ENCODE measurements at places on chromosomes 4 and X.

DNA sequence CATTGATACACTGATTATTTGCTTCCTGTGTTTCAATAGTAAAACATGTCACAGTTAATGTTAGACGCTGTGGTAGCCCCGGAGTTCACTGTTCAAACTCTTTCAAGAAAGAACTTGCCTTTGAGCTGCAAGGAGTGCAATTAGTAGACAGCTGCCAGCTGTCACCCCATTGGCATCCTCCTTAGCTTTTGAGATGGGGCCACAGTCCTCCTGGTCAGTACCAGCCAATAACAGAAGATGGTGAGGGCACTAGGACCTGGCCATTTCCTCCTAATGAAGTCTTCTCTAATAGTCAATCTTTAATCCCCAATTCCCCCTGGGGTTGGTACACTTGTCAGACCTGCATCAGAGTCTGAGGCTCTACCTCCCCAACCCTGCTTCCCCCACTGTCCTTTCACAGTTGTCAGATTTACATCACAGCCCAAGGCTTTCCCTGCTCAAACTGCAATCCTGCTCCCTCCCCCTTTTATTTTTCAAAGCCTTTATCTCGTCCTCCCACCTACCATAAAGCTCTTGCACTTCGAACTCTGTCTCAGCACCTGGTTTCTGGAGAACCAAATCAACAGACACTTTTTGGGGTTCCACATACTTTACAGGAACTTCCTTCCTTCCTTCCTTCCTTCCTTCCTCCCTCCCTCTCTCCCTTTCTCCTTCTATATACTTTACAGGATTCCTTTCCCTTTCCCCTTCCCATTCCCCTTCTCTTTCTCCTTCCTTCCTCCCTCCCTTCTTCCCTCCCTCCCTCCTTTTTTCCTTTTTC is 182.0 kb downstream of the RASL11B start:
- DNase-seq, result no peak

GRCh38 chr4:156830351-156830750 is 141.2 kb downstream of the PDGFC start:
- no peak for DNase-seq

DNA sequence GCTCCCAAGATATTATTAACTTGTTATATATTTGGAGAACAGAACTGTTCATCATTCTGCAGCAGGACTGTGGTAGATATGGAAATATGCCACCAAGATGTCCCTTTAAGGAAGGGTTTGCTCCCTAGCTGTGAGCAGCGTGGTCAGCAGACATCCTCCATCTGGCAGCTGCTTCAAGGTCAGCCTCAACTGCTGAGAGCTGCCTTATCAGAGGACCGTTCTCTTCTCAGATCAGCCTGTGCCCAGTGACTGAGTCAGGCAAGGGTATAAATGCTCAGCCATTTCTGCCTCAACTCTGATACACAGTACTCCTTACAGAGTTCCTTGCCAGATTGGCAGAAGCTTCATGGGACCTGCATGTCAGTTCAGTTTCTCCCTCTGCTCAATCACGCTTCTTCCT is 63.4 kb upstream of the MAGEB2 start:
- DNase-seq, result no peak

DNA sequence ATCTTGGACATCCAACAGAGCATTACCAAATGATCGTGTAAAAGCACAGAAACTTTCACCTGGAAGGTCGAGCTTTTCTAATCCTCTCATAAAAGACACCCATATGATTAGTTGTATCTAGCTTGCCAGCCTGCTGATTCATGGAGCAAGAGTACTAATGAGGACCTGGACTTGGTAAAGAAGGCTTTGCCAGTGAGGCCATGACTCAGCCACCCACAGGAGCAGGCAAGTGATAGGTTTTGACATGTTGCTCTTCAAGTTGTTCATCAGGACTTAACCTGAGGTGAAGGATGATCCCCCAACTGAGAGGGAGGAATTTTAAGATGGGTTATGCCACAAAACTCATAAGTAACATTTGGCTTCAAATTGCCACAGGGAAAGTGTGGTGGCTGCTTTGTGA is 24.7 kb upstream of the EPGN start:
- no peak for DNase-seq

GRCh38 chr4:41058426-41058825 is 155.9 kb downstream of the APBB2 start:
- no peak for DNase-seq

GRCh38 chrX:53312946-53313727 is 31.8 kb upstream of the IQSEC2 start:
- DNase-seq, result peak; percentile 42

- no peak for DNase-seq
These were observed 116.3 kb upstream of the SFRP2 start for GRCh38 chr4:153905231-153905630.

DNA sequence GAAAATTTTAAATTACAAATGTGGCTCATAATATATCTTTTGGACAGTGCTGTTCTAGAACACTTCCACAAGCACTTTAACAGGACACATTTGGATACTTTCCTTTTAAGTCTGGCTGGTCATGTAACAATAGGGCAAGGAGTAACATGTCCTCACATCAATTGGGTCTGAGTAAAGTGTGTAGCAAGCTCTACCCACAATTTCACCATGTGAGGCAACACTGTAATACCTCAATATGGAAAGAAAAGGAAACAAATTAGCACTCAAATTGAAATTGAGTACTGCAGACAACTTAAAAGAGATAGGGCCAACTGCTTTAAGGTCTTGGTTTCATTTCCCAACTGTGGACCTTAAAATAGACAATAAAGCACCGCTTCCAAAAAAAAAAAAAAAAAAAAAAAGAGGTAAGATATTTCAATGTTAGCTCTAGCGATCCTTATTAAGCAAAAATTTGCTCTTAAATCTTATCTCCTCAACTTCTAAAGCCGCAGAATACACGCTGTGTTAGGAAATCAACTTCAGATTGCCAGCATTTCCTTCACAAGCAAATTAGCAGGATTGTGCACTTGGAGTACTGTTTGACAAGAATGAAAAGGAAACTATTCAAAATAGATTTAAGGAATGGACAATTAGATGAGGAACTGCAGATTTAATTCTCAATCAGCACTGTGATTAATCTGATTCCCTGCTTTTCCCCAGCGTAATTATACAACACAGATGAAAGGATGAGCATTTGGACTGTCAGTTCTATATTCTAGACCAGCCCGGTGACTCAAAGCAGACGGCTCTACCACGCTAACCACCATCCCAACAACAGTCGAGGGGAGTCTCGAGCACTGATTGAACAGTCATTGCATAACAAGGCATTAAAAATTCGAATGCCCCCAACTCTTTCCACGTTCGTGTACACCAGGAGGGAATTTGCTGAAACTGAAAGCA is 1.6 kb downstream of the CASK start:
- peak; percentile 56 for DNase-seq

- no peak for DNase-seq
These were observed 198.8 kb upstream of the FAT4 start for GRCh38 chr4:125115941-125116340.

GRCh38 chrX:9132036-9132638 is 98.2 kb upstream of the FAM9B start:
- no peak for DNase-seq

DNA sequence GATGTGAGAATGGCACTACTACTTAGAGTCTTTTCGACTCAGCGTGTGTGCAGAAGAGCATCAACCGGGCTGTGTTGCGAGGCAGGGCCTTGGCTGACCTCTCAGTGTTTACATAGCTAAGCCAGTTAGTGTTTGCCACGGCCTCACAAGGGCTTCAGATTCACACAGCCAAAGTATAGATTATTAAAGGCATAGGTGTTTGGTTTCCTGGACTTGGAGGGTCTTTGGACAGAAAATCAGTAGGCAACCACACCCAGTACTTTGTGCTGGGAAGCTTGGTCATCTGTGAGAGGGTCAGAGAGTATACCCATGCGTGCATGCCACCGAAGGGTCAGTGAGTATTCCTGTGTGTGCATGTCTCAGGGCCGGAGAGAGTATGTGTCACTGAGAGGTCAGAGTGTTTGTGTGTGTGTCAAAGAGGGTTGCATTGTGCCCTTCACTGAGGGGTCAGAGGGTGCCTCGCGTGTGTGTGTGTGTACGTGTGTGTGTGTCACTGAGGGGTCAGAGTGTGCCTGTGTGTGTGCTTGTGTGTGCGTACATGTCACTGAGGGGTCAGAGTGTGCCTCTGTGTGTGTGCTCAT is 69.7 kb upstream of the MSANTD1 start:
- no peak for DNase-seq

DNA sequence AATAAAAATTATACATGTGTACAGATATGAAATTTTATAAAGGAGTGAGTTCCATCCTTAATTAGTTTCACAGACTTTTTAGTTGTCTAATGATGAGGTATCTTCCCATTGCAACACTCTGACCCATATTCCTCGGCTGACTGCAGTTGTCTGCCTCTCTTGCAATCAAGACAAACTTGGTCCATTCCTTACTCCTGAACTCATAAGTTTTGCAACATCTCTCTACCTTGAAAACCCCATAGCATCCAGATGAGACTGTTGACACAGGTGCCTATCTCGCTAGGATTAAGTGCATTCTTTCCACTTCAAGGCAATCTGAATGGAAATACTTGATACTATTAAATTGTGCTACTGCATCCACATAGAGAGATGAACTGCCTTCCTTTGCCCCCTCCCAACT is 2.3 kb downstream of the XKRX start:
- DNase-seq, result no peak

- DNase-seq, result peak; percentile 15
These were observed 52.7 kb downstream of the ADGRA3 start for GRCh38 chr4:22463179-22463578.

GRCh38 chr4:48375651-48376304 is 34.4 kb downstream of the SLAIN2 start:
- no peak for DNase-seq

DNA sequence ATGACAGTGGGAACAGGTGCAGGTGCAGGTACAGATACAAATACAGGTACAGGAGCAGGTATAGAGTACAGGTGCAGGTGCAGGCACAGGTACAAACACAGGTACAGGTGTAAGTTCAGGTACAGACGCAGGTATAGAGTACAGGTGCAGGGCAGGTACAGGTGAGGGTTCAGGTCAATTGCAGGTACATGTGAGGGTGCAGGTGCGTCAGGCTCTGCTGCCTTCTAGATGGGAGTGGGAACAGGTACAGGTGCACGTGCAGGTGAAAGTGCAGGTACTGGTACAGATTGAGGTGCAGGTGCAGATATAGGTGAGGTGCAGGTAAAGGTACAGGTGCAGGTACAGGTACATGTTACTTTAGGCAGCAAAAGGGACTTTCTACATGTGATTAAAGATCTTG is 85.7 kb downstream of the CRLF2 start:
- no peak for DNase-seq

GRCh38 chrX:151697522-151697921 is 2.3 kb downstream of the PRRG3 start:
- DNase-seq, result no peak

DNA sequence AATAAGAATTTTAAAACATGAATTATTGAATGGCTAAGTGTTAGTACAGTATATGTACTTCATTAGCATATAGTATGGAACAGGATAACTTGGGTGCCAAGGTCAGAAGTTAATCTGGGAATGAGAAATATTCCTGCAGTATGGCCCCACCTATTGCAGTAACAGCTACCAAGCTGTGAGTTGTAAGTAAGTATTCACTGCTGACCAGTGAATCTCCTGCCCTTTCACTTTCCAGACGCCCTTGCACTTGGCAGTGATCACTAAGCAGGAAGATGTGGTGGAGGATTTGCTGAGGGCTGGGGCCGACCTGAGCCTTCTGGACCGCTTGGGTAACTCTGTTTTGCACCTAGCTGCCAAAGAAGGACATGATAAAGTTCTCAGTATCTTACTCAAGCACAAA is 105.1 kb downstream of the NFKB1 start:
- no peak for DNase-seq

DNA sequence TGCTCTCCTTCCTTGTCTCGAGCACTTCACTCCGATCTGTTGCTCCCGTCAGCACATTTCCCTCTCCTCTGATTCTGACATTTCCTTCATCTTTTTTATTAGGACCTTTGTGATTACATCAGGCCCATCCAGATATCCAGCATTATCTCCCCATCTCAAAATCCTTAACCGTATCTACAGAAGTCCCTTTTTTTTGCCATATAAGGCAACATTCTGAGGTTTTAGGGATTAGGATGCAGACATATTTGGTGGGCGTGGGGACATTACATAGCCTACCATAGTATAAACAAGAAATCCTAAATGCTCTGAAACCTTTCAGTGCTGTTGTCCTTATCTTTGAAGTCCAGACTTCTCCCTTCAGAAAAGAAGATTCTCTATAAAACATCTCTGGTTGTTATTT is 505.0 kb upstream of the PITX2 start:
- DNase-seq, result no peak

- DNase-seq, result no peak
These were observed 14.1 kb upstream of the RHOXF2 start for GRCh38 chrX:120144178-120144844.

GRCh38 chrX:6203462-6204215 is 25.0 kb downstream of the NLGN4X start:
- no peak for DNase-seq

DNA sequence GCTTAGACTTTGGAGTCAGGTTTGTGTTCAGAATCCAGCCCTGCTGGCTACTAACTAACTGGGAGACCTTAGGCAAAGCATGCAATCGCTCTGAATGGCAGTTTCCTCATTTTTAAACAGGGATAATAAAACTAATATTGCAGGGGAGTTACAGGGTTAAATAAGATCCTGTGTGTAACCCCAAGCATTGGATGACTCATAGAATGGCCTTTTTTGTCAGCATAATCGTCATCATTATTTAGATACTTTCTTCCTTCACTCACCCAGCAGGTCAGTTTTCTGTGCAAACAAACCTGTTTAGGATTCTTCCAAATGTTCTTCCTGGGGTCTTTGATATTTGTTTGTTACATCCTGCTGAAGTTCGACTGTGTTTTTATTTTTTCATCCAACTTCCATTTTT is 208.2 kb downstream of the EVC2 start:
- no peak for DNase-seq

DNA sequence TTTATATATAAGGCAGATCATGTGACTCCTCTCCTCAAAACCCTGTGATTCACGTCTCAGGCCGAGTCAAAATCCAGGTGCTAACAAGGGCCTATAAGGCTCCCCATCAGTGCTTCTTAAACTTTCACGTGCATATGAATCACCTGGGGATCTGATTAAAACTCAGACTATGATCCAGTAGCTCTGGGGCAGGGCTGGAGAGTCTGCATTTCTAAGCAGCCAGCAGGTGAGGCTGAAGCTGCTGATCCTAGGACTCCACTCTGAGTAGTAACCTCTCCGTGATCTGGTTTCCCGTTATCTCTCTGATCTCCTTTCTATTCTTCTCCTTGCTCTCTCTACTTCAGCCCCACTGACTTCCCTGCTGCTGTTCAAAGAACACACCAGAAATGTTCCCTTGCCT is 252.4 kb upstream of the RPS6KA3 start:
- no peak for DNase-seq

GRCh38 chr4:102302762-102303161 is 42.5 kb downstream of the SLC39A8 start:
- no peak for DNase-seq

DNA sequence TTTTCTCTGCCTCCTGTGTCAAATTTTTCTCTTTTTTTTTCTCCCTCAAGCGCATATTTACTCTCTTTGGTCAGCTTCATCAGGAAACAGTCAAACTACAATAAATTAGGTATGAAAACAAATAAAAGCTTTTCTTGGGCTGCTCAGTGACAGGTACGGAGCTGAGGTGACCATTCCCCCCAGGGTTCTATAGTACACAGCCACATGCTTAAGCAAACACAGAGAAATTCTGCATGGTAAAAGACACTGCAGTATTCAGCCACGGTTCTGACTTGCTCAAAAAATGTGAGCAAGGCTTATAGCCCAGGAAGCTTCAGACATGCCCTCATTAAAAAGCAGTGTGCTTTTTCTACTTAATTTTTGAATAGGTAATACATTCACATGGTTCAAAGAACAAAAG is 138.5 kb downstream of the GRIA3 start:
- DNase-seq, result no peak

Measured in activated naive CD8-positive, alpha-beta T cell treated with anti-CD3 and anti-CD28 coated beads for 36 hours (primary cell).